Fibroblast of lung (primary cell): ENCODE measurements at places on chromosomes 2 and 18. TPM values are rescaled to one million over a fixed set of nuclear protein-coding genes. Genes with fewer than 3 reads are reported as not detected.

DNA sequence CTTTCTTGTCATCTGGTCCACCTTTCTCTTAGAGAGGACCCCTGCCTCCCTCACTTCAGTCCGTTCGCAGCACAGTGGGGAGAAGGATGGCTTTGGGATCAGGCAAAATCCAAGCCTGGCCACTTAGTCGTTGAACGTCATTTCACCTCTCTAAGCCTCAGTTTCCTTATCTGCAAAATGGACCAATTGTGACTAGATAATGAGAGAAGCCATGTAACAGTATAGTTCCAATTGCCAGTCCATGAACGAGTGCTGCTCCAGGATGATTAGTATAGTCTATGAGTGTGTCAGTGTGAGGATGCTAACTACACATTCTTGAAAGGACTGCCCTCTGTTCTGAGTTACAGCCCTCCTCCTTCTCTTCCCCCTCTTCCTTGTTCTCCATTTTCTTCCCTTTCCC is 1.1 kb downstream of the INHA start:
- H3K27ac ChIP-seq: no peak overlapping the region
- H3K36me3 ChIP-seq: no peaks in the 10 kb centered on the region
- no peak for DNase-seq

- no peak overlapping the region for H3K27ac ChIP-seq
- peaks cover 6% of the 10 kb centered on the region for H3K4me1 ChIP-seq
- no peak overlapping the region for H3K4me3 ChIP-seq
- no peak for DNase-seq
- no peaks in the 10 kb centered on the region for H3K27me3 ChIP-seq
- no peaks in the 10 kb centered on the region for H3K36me3 ChIP-seq
Observed at GRCh38 chr2:130388221-130388907, 32.5 kb downstream of the PTPN18 start.

The LYG2 gene
- total RNA-seq: not detected in 2 replicates

The ALKAL2 gene
- 0.17 TPM in 1 of 2 replicates, not detected in the other for total RNA-seq
